Right lung (tissue), 10 donors: ENCODE measurements at places on chromosomes 13 and 19.

GRCh38 chr13:33194820-33195692 lies 90.5 kb downstream of the STARD13 start:
- no peak for DNase-seq

DNA sequence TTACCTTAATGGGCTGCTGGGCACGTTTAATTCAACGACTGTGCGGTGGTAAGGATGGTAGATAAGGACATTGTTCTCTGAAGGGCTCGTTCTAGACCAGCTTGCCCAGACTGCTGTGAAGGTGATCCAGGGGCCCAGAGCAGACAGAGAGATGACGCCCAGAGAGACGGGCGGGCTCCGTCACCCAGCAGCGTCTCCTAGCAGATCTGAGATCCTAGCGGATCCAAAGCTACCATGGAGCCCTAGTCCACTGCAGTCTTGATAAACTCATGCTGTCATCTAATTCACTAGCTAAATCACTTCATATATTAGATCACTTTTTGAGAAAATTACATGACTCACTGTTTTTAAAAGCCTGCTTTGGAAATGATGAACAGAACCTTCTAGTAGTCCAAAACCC lies 21.5 kb downstream of the COL4A2 start:
- DNase-seq = no peak

- no peak for DNase-seq
These were observed at the start of gene DLEU7 for GRCh38 chr13:50843257-50844083. Gene DLEU7, minus strand, starts transcription at chr13:50843692. Its CDS starts 46 bp downstream, at chr13:50843646.

- DNase-seq = no peak
These were observed 8.8 kb downstream of the GPC6 start for GRCh38 chr13:93235258-93236015.

- DNase-seq = no peak
These were observed 41.1 kb upstream of the RGCC start for GRCh38 chr13:41416276-41416675.

- no peak for DNase-seq
These were observed 1.3 kb downstream of the FIZ1 start for GRCh38 chr19:55598034-55598433.
